Activated naive CD4-positive, alpha-beta T cell (primary cell): ENCODE measurements at places on chromosomes 7 and 10.

DNA sequence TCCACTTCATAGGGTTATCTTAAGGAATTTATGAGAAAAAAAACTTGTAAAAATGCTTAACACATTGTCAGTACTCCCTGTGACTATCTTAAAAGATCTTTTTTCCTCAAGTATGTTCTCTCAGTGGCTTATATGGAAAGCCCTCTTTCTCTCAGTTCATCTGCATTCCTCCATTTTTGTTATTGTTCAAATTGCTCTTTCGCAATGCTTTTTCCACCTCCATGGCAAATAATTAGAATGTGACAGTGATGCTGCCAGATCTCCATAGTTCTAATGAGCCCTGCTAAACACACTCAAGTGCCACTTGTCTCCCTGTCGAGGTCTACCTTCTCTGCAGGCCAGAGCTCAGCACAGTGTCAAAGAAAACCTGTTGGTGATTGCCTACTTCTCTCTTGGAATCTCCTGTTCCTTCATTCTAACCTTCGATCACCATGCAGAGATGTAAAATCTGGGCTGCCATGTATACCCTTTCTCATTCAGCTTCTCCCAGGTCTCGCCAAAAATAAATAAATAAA, 37.2 kb upstream of the ABCB5 start:
- DNase-seq = no peak

DNA sequence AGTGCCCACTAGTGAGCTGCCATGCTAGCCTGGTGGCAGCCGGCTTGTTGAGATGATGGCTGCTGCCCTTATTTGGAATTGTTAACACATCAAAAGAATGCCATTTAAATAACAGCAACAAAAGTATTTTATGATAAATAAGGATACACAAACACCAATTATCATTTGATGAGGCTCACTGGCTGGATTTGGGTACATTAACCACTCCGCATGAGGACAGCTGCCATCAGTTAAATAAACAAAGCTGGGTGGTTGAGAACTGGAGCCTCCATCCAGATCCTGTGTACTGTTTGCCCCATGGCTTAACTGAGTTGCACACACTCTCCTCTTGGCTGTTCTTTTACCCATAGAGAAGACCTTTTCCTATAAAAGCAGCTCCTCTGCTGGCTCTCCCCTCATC, 103.8 kb downstream of the RGS10 start:
- no peak for DNase-seq

DNA sequence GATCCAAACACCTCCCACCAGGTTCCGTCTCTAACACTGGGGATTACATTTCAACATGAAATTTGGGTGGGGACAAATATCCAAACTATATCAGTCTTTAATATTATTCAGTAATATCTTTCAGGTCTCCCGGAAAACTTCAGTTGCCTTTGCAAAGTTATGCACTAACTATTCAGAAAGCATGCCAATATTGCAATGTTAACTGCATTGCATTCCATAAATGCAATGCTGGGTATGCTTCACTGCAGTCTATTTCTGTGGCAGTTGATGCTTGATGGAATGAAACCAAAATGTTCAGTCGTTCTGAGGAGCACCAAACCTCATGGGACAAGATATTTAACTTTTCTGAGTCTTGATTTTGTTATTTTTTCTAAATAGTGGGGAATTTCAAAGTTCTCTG, 147.5 kb downstream of the SLC16A9 start:
- no peak for DNase-seq

DNA sequence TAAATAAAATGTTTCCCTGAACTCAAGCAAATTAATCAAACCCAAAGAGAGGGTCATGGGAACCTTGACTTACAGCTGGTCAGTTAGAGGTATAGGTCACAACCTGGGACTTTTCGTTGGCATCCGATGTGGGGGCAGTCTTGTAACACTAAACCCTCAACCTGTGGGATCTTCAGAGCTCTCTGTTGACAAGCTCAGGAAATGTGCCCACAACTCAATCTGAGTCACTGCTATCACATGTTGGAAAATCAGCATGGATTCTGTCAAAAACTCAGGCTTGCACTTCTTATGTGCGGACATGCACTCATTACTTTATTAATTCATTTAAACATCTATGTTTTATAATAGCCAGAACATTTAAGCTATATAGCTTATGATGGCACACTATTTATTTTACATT, 424.6 kb upstream of the SORCS1 start:
- no peak for DNase-seq

DNA sequence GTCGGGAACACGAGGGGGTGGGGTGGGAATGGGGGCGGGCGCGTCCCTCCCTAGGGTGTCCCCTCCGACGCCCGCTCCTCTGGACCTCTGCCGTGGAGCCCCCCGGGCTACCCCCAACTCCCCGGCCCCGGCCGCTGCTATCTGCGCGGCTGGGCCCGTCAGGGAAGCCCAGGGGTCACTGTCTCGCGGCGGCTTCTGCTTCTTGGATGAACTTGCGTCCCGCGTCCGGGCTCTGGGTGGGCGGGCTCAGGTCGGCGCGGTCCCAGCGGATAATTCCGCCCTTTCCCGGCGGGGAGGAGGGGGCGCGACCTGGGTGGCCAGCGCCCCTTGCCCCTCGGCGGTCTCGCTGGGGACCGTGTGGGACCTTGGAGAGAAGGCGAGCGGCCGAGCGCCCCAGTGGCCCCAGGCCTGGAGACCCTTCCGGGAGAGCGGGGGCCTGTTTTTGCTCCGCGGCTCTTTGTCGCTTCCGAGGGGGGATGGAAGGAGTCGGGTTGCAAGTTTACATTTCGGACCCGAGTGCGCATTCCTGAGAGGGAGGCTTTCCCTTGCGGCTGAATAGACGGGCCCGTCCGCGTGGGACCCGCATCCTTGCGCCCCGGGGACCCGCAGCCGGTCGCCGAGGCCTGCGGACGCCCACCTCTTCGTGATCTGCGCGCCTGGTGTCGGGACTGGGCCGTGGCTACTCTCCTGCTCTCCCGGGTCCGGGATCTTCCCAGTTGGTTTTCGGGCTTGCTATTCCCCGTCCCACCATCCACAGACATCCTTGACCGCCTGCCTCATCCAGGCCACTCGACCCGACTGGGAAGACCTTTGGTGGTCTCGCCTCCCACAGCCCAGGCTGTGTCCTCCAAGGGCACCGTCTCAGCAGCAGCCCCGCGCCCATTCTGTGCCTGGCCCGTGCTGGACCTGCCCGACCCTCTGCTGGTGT, 812 bp downstream of the DOCK1 start:
- no peak for DNase-seq

GRCh38 chr10:88185830-88186229, 322.4 kb downstream of the PTEN start:
- no peak for DNase-seq

DNA sequence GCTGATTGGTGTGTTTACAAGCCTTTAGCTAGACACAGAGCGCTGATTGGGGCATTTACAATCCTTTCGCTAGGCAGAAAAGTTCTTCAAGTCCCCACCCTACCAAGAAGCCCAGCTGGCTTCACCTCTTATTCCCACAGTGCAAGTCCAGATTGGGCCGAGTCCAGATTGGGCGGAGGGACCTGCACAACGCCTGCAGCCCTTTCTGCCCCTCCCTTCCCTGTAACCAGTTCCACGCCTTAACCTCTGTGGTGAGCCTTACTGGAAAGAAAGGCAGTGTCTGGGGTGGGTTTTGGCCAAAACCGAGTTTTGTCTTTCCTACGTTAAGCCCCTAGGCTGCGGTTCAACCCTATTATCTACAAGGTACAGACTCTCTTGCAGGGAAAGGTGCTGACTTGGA, 268.7 kb downstream of the ZEB1 start:
- no peak for DNase-seq

GRCh38 chr7:2802101-2802500, 42.0 kb downstream of the GNA12 start:
- no peak for DNase-seq

DNA sequence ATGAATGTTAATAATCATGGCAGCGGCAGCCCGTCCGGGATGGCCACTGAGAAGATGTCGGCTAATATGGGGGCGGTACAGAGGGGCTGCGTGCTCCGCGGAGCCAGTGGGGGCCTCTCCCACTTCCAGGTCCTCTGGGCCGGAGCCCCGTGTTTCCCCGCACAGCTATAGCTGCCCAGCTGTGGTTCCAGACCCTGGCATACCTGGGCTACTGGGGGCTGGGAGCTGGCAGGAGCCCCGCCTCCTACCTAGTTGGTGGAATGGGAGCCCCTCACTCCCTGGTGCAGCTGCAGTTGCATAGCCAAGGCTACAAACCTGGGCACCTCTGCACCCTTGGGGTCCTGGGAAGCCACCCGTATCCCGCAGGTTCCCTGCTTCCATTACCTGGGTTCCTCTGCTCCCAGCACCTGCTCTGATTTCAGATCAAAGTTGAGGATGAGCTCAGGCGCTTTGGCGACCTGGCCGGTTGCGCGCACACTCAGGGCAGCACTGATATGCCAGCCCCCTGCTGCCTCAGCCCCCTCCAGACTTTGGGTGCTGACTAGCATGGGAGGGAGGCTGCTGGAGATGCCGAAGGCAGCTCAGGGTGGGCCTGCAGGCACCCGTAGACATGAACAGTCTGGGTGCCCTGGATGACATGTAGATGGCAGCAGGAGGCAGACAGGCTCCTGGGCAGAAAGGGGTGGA, 236.5 kb upstream of the SEMA3D start:
- no peak for DNase-seq
